Stromal cell of bone marrow (primary cell): ENCODE measurements at places on chromosomes 5 and 9.

DNA sequence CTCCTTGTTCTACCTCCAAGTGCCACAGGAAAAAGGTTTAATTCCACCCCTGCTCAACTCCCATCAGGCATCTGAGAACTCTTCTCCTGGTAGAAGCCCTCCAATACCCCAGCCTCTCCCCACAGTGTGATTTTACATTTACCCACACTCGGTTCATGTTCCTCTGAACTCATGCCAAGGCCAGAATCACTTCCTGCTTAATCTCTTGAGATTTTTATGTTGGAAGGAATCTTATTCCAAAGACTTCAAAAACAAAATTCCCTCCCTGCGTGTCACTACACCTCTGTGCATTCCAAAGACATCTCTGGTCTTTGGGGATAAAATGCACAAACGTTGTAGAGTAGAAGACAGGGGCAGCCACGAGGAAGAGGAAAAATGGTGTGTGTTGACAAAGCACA is 186.8 kb downstream of the ACTL7B start:
- DNase-seq = no peak

GRCh38 chr5:153613144-153613543 is 122.7 kb downstream of the GRIA1 start:
- DNase-seq = peak; percentile 51

DNA sequence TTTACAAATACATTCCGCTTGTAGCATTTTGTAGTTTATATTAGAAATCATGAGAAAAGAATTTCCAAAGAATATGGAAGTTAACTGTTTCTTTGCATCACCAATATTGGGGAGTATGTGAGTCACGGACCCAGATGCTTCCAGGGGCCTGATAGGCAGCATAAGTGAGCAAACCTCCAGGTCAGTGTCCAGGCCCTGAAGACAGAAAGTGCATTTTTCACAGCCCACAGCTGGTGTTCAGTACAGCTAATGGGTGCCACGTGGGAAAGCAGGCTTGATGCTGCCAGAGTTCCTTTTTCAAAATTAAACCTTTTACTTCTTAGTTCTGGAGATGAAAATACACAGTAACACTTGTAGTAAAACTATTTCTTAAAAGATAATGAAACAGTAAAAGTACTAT is 454.4 kb upstream of the ACTBL2 start:
- DNase-seq = no peak

- DNase-seq = no peak
These were observed 5.9 kb upstream of the ZFP62 start for GRCh38 chr5:180866985-180867384.

GRCh38 chr5:153350175-153350883 is 140.1 kb upstream of the GRIA1 start:
- DNase-seq = no peak

GRCh38 chr5:133700251-133700650 is 87.9 kb upstream of the FSTL4 start:
- DNase-seq = no peak

DNA sequence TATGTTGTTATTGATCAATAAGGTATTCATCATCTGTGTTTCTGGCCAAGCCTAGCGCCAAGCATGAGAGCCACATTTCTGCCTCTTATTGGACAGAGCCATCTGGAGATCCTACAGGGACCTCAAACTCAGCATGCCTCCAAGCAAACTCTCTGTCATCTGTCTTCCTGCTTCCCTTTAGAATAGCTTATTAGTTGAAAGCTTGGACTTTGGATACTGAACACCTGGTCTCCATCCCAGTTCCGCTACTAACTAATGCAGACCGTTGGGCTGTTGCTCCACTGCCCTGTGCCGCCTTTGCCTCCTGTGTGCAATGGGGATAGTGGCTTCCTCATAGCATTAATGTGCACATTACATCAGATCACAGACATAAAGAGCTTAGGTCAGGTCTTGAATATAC is 65.5 kb downstream of the MAP1B start:
- DNase-seq = no peak

DNA sequence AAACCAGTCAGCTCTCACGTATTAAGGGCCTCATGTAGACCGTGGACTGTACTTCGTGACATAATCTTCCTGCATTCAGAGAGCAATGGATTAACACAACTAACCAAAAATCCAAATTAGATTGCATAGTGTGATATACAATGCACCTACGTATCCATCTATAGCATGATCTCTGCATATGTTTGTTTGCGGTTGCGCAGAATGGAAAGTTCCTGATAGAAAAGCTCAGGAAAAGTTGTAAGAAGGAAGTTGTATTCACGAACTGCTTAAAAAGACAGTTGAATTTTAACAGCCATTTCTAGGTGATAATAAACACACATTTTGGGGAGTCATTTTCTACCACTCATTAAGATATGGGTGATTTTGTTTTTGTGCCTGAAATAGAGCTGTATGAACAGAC is 869.0 kb downstream of the TLE4 start:
- no peak for DNase-seq

- DNase-seq = peak; percentile 17
These were observed 59.2 kb downstream of the MEGF9 start for GRCh38 chr9:120655005-120655622.

DNA sequence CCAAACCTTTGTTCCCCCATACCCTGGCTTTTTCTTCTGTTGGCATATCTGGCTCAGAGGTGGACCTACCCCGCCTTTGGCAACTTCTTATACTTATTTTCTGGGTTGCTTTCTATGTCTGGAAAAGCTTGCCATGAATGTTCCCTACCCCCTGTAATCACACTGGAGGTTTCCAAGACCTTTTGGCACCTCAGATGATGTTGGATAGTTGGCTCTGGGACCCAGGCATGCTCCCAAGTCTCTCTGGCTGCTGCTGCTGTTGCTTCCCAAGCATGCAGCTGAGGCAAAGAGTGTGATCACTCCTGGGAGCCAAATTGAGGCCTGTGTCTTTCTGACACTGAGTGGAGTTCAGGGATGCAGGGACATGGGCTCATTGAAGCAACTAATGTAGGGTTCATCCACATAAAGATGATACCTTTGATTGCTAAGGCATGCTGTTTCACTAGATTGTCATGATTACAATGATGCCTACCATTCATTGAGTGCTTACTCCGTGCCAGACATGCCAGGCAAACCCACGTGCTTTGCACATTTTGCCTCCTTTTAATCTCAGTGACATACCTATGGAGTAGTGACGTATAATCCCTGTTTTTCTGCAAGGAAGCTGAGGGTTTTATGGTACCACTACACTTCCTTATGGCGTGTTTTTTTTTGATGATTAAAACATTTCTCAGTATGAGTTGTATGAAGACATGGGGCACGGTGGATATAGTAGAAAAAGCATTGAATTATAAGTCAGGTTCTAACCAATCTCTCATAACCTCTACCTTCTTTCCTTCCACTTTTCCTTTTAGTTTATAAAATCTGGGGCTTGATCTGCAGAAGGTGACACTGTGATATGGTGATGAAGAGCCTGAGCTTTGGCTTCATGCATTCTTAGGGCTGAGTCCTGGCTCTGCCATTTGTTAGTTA is 73.1 kb downstream of the ARHGAP26 start:
- DNase-seq = no peak

- DNase-seq = no peak
These were observed 144.9 kb downstream of the ADAMTSL1 start for GRCh38 chr9:18618862-18619261.

- no peak for DNase-seq
These were observed 42.9 kb downstream of the DAPK1 start for GRCh38 chr9:87540444-87541105.

DNA sequence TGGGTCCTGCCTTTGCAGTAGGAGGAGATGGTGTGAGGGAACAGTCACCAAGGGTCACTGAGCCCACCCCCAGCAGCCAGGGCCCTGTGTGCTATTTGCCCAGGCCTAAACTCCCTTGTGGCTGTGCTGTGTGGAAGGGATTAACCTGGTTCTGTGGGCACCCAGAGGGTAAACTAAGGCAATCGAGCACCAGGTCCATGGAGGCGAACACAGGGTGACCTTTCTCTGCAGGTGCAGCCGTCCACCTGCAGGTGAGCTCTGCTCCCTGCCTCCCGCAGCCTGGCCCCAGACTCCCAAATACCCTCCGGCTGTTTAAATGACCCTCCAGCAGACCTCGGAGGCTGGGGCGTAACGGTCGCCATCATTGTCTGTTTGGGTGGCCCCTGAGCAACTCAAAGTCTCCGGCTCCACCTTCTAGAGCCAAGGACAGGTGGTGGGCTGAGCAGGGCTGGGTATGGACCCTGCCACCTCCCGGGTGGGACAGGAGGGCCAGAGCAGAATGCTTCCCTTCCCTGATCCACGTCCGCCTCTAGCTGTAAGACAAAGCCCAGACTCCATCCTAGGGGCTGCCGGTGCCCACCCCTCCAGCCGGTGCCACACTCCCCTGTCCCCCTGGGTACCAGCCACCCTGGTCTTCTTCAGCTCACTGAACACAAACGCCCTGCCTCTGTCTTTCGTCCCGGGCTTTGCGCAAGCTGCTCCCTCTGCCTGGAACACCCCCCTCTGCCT is 34.1 kb upstream of the FIBCD1 start:
- no peak for DNase-seq

DNA sequence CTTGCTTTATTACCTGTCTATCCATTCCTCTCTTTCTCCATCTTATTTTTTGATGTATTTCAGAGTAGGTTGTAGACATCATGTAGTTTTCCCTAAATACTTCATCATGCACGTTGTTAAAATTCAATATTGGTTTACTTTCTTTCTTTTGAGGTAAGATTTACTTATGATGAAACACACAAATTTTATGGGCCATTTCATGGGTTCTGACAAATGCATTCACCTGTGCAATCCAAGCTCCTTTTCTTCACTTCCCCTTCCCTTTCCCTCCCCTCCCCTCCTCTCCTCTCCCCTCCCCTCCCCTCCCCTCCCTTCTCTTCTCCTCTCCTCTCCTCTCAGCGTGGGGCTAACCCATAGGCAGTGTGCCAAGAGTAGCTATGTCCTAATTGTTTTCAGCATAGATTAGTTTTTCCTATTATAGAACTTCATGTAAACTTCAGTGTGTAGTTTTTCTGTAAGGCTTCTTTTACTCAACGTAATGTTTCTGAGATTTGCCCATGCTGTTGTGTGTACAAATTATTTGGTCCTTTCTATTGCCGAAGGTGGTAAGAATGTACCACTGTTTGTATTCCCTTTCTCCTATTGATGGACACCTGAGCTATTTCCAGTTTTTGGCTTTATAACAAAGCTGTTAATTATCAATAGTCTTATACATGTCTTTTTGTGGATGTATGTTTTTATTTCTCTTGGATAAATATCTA is 92.9 kb upstream of the CLINT1 start:
- DNase-seq = no peak

GRCh38 chr5:181189363-181189961 is 15.5 kb downstream of the TRIM7 start:
- DNase-seq = no peak

GRCh38 chr9:6096821-6097220 is 81.4 kb upstream of the RANBP6 start:
- DNase-seq = peak; percentile 60

DNA sequence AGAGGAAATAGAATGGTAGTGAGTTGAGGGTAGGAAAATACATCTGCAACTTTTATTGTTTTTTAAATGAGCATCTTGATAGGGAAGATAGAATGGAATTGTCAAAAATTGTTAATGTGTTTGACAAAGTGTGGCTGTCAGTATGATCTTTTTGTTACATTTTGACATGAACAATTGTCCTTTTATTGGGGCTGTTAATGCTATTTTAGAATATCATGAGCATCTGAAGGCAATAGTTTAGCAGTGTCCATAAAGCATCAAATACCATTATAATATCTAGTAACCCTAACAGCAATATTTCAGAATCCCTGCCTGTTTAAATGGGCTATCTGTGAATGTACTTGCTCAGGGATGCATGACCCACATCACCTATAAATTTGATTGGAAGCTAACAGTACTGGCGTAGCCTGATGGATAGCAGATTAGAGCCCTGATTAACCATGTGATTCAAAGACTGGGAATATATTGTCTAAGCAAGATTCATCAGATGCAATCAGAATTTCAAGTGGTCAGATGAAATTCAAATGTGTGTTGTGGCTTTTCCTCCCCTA is 37.8 kb downstream of the TLE4 start:
- DNase-seq = no peak

- DNase-seq = no peak
These were observed 14.8 kb downstream of the NCS1 start for GRCh38 chr9:130186839-130187522.

GRCh38 chr9:131270171-131271015 is 5.9 kb downstream of the FAM78A start:
- DNase-seq = no peak

DNA sequence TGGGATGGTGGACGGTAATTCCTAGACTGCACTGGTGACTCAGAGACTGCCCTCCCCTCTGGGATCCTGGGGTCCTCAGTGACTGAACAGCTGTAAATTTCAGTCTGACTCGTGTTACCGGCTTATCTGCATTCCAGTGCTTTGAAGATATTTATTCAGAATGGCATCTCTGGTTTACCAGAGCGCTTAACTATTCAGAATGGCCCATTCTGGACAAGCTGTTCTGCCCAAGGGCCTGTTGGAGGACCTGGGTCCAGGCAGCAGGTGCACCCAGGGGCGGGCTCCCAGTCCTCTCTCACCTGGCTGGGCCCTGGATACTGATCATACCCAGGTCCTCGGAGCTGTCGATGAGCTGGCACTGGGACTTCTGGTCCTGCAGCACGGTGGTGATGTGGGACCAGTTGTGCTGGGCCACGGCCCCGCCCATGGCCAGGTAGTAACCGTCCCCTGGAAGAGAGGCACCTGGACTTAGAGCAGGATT is 48.0 kb downstream of the SARDH start:
- DNase-seq = no peak

DNA sequence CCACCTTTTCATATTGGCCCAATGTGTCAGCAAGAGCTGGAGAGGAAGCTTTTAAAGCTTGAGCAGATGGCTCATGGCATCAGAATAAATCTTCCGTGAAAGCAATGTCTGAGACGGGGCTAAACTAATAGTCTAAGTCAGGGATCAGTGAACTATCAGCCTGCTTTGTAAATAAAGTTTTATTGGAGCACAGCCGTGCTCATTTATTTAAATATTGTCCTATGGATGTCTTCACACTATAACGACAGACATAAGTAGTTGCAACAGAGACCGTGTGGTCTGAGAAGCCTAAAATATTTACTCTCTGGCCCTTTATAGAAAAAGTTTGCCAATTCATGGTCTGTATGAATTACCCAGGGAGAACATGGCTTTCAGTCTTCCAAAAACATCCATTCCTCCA is 85.6 kb upstream of the SLC44A1 start:
- no peak for DNase-seq

DNA sequence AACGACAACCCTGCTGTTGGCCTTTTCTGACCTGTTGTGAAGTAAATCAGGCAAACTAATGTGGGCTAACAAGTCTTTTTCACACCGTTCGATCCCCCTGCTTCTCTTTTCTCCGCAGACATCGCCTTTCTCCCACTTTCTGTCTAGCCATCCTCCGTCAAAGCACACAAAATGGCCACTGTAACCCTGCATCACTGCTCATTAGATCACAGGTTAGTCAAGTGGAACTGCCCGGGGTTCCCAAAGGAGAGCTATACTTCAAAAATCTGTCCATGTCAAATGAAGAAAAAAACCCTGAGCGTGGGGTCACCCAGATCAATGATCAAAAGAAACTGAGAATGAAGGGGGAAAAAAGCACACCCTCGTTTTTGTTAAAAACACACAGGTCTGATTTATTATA is 212.1 kb downstream of the ARL15 start:
- DNase-seq = no peak
